ENCODE measurements at places on chromosomes 7 and 10.

DNA sequence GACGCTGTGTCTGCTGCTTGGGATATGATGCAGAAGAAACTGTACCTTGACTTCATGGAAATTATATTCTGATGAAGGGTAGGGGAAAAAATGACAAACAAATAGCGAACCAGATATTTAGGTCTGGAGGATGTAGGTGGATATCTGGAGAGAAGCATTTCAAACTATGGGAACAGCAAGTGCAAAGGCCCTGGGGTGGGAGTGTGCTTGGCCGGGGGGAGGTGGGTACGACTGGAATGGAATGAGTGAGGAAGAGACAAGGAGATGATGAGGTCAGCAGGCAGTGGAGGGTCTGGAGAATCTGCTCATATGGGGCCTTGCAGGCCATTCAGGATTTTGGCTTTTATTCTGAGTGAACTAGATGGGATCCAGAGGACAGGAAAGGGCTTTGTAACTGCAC is 65.2 kb downstream of the TLL2 start:
- no peak for DNase-seq

DNA sequence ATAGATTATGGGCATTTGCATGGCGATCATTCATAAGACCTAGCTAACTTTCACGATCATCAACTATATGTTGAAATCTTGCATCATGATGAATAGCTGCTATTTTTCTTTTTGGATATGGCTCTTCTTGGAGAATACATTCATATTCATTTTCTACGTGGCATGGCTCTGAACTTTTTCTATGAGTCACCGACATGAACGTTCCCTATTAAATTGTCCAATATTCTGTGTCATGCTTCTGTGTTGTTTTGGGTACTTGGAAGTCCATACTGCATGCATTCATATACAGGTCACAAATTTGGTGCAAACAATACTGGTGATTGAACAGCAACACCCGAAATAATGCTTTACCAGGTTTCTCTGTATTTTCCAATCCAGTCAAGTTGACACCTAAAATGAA is 37.9 kb upstream of the ANKRD1 start:
- DNase-seq: no peak

DNA sequence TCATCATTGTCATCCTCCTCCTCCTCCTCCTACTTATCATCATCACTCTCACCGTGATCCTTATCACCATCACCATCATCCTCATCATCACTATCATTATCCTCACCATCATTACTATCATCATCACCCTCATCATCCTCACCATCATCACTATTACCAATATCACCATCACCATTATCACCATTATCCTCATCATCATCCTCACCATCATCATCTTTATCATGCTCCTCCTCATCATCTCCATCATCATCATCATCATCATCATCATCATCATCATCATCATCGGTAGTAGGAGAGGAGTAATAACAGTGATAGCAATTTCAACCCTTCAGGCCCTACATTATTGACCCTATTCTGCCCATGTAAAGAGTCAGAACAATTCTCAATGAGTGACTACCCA is 345.9 kb upstream of the ZNF32 start:
- DNase-seq: no peak

GRCh38 chr10:116121640-116122525 is 151.1 kb downstream of the GFRA1 start:
- DNase-seq: no peak

- no peak for DNase-seq
These were observed 25.2 kb downstream of the FGFR2 start for GRCh38 chr10:121572859-121573537.

DNA sequence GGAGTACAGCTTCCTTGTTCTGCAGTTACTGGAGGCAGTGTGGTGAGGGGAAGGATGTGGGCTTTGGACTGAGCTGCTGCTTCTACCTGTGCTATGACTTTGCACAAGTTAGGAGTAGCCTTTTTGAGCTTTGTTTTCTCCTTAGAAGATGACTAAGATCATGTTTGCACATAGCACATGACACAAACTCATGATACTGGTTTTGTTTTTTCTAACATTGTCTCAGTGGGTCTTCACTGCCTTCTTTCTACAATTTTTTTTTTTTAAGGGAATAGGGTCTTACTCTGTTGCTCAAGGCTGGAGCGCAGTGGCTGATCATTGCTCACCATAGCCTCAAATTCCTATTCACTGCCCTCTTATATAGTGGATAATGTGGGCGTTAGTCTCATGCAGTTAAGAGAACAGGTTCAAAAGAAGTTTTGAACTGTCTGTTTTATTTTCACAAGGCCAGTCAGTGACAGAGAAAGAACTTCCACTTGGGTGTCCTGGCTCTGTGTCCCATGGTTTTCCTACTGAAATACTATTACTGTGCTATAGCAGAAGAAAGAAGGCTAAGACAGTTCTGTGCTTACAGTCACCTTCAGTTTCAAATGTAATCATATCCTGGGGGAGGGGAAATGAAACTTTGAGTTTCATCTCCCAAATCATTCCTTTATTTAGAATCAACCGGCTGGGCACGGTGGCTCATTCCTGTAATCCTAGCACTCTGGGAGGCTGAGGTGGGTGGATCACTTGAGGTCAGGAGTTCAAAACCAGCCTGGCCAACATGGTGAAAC is 72.0 kb downstream of the KAT6B start:
- DNase-seq: no peak
